ENCODE measurements at places on chromosomes 12 and 14.

DNA sequence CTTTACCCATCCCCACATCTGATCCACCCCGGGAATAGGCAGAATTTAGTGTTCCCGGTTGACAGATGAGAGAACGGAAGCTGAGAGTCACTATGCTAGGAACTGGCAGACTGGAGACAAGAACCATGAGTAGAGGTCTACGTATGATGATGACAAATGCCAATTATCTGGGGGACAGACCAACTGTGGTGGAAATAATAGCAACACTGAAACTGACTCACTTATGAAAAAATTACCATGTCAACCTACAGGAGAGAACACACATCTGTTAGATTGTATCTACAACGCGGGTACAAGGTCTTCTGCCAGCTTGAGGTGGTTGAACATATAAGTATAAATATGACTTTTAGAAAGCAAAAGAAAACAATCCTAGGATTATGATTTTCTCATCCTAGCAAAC, 15.4 kb upstream of the SELPLG start:
- DNase-seq = no peak

GRCh38 chr14:63454863-63455622, 88.1 kb downstream of the PPP2R5E start:
- DNase-seq = no peak

GRCh38 chr12:100404769-100405407, 48.0 kb downstream of the SLC17A8 start:
- peak; percentile 8 for DNase-seq

DNA sequence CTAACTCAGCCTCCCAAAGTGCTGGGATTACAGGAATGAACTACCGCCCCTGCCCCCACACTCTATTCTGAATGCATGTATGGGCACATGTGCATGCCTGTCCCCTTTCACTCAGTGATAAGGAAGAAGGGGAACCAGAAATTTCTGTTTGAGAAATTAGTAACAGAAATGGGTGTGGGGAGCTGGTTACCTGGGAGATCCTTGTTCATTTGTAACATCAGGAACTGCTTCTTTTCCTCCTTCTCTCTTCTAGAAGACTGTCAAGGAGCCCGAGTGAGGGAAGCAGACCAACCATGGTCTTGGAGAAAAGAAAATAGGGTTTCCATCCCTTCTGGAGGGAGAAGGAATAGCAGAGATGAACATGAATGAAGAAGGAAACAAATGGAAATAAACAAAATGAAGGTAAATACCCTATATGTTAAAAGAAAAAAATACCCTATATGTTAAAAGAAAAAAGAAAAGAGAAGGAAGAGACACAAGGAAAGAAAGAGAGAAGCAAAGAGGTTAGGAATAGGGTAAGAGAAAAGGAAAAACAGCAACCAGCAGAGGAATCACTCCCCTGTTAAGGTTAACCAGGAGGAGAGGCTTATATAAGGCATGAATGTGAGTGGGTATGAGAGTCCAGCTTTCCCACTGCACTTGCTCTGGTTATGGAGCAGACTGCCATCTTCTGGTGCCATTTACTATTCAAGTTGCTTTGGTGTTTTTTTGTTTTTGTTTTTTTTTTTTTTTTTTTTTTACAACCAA, 3.3 kb downstream of the PPP1R3E start:
- DNase-seq = no peak

DNA sequence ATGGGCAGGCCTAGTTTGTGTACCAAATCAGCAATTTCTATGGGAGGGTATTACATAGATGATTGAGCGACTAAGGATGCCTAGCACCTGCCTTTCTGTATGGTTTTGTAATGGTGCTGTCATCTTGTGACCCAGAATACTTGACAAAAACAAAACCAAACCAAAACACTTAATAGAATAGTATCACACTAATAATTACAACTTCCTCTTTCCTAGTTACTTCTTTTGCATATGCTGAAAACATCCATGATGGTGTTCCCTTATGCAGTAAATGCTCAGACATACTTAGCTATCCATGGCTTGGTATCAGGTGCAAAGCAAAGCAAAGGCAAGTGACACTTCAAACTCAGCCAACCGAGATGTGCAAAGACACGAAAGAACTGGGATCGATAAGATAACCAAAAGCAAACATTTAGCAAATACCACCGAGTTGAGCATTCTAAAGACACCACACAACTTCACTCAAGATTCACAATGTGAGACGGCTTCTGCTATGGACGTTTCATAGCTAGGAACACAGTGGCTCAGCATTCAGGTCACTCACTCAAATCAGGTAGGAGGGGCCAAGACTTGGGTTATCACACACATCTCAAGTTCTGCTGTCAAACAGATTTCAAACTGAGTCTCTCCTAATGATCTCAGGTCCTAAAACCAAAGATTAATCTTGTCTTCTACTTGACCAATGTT, 24.3 kb downstream of the PPP1CC start:
- DNase-seq = no peak

GRCh38 chr12:23949348-23950209, at the start of gene SOX5:
Gene SOX5, minus strand, starts transcription at chr12:23949670. Its CDS starts 69 bp downstream, at chr12:23949601.
- DNase-seq = no peak

DNA sequence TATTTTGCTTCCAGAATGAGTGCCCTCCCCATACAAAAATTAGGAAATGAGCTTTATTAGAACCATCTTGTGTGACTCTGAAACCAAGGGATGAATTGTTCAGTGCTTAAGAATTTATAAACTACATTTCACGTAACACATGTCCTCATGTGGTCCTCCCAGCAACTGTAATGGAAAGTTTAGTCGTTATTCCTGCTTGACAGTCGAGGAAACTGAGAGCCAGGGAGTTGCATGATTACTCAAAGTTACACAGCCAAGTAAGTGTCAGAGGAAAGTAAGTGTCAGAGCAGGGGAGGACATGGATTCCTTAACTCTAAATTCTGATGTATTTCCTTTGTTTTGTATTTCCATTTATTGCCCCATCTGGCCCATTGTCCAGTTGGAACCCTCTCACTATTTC, 453.9 kb downstream of the FUT8 start:
- no peak for DNase-seq
